Brain pericyte (primary cell): ENCODE measurements at places on chromosomes 12 and 14.

GRCh38 chr14:57863471-57863870, 2.4 kb downstream of the SLC35F4 start:
- DNase-seq, result no peak

GRCh38 chr12:85394065-85394464, 114.0 kb downstream of the ALX1 start:
- DNase-seq, result no peak

- DNase-seq, result no peak
Observed at GRCh38 chr14:81312289-81312876, 87.7 kb downstream of the STON2 start.

DNA sequence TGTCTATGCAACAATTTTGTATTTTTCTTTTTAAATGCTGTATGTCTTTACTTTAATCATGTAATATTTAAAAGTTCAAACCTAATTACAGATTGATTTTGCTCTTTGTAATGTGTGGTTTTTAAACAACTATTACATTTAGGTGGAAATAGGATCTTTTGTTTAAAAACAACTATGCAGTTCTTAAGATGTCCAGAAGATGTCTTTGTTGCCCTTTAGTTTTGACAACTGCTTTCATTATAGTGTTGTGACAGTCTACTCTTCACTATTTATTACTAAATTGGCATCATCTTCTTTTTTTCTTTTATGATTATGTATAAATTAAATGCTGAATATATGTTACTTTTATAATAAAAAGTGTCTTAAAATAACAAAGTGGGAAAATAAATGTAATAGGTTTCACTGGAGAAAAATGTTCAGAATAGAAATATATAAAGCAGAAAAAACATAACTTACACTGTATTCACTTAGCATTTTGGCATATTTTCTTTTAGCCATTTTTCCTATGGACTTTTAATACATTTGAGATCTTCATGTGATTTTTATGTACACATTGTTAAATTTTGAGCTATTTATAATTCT, 27.1 kb upstream of the PCNX4 start:
- DNase-seq, result peak; percentile 2

- no peak for DNase-seq
Observed at GRCh38 chr14:61077951-61078720, 97.1 kb downstream of the SLC38A6 start.

- no peak for DNase-seq
Observed at GRCh38 chr14:84323450-84323849, 1206.5 kb upstream of the FLRT2 start.

- peak; percentile 66 for DNase-seq
Observed at GRCh38 chr12:131949431-131950181, at the start of gene EP400. Gene EP400 (plus strand): TSS chr12:131949942. CDS start chr12:131960620, 10,678 bp downstream.

DNA sequence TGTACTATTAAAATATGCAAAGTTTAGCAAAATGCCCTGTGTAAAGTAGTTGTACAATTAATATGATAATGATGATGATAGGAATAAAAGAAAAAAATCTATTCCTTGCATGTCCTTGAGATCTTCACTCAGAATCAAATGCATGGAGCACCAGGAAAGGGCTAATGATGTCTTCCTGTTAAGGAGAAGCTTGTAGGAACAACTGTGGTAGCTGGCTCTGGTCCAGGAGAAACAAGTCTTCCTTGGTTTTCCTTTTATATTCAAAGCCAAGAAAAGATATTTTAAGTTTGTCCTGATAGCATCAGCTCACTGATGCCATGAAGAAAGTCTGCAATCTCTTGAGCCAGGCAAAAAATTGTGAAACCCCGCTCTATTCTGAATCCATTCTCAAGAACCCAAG, 138.9 kb downstream of the PIK3C2G start:
- DNase-seq, result peak; percentile 33

GRCh38 chr14:77707355-77707723, 484 bp downstream of the ALKBH1 start:
- DNase-seq, result peak; percentile 7

- no peak for DNase-seq
Observed at GRCh38 chr12:72207486-72208409, 64.4 kb upstream of the TRHDE start.

- no peak for DNase-seq
Observed at GRCh38 chr14:94045563-94046345, 19.6 kb downstream of the OTUB2 start.

GRCh38 chr14:52166822-52167221, 98.0 kb upstream of the NID2 start:
- no peak for DNase-seq

- DNase-seq, result no peak
Observed at GRCh38 chr12:72957454-72957853, 685.3 kb downstream of the TRHDE start.

DNA sequence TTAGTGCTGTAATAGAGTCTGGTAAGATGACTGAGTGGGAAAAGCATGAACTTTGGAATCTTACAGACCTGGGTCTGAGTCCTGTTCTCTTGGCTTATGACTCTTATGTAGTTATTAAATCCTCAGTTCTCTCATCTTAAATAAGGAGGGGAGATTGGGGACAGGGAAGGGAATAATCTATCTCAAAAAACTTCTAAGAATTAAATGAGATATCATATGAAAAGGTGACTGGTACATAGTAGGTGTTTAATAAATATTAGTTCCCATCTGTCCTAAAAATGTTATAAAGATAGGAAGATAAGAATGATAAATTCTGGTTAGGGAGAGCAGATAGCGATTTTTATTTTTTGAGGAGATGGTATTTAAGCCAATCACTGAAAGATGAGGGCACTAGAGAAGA, 119.1 kb downstream of the INSM2 start:
- DNase-seq, result no peak

DNA sequence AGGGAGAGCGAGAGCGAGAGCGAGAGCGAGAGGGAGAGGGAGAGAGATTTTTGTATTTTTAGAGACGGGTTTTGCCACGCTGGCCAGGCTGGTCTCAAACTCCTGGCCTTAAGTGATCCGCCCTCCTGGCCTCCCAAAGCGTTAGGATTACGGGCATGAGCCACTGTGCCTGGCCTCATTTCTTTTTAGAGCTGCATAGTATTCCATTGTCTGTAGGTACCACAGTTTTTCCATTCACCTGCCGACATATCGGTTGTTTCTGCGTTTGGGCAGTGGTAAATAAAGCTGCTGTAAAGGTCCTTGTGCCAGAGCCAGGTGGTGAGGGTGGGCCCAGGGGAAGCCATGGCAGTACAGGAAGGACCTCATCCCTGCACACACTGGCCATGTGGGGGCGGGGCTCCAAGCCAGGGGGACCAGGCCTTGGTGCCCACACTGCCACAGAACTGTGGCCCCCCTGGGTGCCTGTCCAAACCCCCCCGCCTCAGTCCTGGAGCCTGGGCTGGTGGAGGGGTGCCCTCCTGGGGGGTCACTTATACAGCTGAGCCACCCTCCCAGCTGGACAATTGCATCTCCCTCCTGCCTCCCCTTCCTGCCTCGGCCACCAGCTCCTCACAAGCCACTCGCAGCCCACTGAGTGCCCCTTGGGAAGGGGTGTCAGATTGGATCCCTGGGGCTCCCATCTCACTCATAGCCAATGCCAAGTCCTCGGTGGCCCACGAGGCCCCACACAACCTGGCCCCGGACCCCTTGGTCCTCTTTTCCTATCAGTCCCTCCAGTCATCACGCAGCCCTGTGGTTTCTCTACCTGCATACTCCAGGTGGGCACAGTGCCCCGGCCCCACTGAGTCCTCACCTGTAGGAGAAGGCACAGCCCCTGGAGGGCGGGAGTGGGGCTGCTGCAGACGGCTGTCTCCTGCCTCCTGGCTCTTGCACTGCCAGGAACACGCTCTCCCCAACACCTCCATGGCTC, 1.7 kb upstream of the PUS1 start:
- no peak for DNase-seq

DNA sequence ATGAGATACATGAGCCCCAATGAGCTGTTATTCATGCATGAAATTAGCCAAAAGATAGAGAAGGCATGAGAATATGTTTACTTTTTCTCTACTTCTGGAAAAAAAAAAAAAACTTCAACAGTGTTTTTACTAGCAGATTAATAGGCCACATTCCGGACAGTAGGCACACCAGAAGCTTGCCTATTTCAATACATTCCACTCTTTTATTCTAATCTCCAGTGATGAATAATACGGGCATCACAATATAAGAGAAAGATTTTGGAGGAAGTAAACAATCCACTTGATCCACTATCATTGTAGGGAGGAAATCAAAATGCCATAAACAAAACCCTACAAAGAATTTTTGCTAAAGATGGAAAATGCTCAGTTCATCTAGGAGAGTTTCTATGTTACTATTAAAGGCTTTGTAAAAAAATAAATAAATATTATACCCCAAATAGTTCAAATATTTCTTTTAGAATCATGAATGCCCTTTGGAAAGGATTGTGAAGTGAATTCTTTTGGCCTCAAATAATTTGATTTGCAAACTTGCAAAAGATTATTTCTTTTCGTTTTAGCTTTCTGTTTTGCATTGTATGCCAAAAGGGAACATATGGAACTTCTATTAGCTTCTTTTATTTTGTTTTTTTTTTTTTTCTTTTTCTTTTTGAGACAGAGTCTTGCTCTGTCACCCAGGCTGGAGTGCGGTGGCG, 232.6 kb downstream of the EPS8 start:
- DNase-seq, result no peak

DNA sequence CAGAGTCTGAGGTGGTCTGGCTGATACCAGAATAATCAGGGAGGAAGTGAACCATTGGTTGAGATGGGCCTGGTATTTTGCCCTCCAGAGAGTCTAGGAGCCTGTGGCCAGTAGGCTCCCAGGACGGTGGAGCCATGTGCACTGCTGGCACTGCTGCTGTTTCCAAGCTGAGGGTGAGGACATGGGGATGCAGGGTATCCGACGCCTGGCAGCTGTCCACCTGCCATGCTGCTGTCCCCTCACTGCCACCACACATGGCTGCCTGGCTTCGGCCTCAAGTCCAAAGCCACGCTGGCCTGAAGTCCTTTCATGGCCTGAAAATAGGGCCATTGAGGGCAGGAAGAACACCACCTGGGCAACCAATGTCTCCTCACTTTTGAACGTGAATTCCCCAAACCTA, 8.6 kb downstream of the CACNA1C start:
- no peak for DNase-seq

DNA sequence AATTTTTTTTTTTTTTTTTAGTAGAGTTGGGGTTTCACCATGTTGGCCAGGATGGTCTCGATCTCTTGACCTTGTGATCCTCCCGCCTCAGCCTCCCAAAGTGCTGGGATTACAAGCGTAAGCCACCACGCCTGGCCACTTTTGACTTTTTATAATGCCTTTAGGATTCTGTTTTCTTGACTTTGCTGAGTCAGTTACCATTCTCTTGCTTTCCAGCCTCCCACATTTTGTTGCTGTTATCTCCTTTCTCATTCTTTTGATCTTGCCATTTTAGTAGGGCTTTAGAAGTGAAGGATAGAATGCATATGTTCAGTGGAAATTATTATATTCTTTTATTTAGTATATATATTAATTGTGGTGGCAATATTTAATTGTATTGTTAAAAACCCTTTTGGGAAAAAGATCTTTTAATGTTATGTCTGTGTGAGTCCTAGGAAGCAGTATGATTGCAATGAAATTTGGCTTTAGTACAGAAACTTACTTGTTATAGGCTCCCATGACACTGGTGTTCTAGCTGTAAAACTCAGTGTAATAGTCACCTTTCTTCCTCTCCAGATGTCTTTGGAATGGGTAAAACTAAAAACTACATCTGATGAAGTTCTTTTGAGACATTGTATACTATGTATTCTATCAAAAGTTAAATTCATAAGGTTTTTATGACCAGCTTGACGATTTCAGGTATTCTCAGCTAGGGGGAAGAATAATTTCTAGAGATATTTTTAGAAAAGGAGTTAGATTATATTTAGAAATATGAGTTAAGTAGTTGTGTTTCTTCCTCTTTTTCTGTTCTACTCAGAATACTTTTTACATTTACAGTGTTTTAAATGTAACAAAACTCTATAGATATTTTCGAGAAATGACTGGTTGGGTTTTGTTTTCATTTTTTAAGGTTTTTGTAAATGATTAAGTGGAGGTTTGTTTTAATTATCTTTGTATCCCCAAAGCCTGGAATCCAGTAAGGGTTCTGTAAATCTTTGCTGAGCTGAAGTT, 74.7 kb downstream of the APAF1 start:
- no peak for DNase-seq

DNA sequence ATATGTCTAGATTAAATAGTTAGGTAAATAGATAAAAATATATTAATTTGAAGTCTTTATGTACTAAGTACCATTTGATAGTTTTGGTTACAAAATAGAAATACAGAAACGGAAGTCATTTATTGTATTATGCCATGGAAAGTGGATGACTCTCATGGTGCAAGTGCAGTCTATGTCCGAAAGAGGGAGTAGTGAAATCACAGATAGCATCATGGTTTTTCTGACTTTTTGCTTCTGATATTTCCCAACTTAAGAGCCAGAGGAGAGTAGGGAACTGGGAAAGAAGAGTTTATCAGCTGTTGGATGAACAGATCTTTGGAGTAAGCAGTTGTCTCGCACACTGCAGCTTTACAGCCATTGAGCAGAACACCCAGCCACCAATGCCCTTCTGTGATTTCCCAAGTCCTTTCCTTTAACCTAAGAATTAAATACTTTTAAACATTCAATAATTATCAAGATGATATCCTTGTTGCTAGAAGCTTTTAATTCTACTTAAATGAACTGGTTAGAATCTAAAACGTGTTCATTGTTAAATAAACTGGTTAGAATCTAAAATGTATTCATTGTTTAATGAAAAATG, 18.4 kb upstream of the SRGAP1 start:
- no peak for DNase-seq
